Thymus (tissue), 14 donors: ENCODE measurements at places on chromosomes 6 and 20.

- no peak for DNase-seq
Measured at GRCh38 chr6:30763618-30764489, 19.5 kb upstream of the IER3 start.

- no peak for DNase-seq
Measured at GRCh38 chr6:49155316-49155715, 307.7 kb downstream of the MMUT start.

GRCh38 chr6:39518221-39518620, 195.7 kb upstream of the KCNK16 start:
- no peak for DNase-seq

GRCh38 chr20:36273414-36274180, 32.5 kb upstream of the DLGAP4 start:
- no peak for DNase-seq

DNA sequence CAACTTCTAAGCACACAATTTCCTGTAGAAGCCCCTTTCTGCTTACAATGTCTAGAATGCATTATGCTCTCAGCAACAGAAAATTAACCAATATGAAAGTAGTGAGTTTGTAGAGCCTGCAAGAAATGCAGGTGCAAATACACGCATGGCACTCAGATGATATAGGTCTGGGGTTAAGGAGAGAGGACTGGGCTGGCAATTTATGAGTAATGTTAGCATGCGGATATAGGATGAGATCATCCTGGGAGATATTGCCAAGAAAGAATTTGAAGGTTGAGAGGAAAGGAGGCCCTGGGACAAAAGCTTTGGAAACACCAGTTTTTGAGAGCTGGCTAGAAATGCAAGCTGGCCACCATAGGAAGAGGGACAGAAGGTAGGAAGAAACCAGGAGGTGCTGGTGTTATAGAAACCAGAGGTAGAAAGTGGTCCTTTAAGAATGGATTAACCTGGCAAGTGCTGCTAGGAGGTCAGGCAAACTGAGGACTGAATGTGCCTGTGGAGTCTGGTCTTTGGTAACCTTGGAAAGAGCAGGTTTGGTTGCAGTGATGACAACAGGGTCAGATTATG, 183.2 kb upstream of the MYLIP start:
- DNase-seq = no peak

DNA sequence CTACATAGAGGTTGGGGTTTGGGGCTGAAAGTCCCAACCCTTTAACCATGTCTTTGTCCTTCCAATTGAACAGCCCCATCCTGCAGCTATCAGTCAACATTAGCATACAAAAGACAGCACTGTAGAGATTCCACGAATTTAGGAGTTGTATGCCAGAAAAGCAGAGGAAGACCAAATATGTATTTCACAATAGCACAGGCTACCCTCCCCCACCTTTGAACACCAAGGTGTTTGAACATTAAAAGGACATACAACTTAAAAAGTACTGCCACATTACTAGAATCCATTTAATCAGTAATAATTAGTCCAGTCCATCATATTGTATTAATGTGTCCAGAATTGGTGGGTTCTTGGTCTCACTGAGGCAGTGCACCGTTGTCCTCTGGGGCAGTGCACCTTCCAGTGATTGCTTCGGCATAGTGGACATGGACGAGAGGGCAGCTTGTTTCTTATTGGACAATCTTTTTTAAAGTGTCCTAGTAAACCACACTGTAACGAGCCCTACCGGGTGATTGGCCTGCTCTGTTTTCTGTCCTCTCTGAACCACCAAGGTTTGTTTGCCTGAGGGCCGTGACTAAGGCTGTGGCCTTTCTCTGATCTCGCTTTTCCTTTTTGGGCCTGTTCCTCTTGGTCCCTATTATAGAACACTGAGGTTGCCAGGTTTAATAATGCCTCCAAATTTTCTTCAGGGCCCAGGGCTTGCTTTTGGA, 36.4 kb downstream of the GSTA4 start:
- no peak for DNase-seq

DNA sequence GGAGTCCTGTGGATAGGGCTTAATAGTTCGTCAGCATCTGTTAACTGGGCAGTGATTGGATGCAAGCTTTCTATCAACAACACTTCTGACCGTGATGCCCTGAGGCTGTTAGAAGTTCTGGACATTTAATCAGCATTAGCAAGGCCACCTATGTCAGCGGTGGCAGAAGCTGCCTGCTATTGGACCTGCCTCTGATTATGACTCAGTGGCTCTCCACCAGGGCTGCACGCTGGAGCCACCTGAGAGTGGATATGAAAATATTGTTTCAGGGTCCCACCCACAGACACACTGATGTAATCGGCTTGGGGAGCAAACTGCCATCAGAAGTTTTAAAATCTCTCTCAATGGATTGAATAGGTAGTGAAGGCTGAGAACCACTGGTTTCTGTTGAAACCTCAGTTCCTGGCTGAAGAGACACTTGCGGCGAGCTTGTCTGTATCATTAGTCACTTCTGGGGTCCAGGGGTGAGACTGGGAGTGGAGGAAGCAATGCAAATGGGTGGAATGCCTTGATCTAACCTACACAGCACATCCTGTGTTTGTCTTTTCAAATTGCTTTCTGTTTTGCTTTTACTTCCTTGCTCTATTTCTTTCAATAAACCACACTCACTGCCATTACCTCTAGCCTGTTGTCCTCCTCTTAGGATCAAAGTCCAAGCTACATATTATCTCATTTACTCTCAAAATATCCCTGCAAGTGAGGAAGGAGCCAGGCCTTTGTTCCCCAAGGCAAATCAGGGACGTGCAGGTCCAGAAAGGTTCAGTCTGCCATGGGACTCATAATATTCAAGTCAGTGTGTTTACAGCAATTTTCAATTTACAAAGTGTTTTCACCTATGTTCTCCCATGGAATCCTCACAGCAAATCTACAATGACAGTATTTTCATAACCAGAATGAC, 4.2 kb downstream of the CLIC5 start:
- no peak for DNase-seq

DNA sequence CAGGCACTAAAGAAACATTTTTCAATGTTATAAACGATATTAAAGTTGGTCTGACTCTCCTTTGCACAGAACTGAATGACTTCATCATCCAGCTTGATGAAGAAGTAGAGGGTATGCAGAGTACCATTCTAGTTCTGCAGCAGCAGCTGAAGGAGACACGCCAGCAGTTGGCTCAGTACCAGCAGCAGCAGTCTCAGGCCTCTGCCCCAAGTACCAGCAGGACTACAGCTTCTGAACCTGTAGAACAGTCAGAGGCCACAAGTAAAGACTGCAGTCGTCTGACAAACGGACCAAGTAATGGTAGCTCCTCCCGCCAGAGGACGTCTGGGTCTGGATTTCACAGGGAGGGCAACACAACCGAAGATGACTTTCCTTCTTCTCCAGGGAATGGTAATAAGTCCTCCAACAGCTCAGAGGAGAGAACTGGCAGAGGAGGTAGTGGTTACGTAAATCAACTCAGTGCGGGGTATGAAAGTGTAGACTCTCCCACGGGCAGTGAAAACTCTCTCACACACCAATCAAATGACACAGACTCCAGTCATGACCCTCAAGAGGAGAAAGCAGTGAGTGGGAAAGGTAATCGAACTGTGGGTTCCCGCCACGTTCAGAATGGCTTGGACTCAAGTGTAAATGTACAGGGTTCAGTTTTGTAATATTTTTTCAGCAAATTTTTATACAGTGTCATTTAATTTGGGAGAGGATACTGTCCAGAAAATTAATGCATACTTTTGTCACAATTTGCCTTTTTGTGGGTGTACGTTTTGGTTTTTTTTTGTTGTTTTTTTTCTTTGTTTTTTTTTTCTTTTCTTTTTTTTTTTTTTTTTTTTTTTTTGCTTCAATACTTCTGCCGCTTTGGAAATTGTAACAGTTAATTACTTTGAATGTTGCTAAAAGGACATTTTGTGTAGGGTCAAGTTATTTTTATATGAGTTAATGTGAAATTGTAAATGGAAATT, 6.6 kb upstream of the ACAT2 start:
- DNase-seq = no peak

GRCh38 chr6:84371681-84372080, 144.2 kb upstream of the CEP162 start:
- no peak for DNase-seq

- DNase-seq = no peak
Measured at GRCh38 chr6:87714093-87714842, 12.2 kb upstream of the AKIRIN2 start.

GRCh38 chr20:45087097-45087790, 13.7 kb downstream of the KCNS1 start:
- DNase-seq = no peak

- no peak for DNase-seq
Measured at GRCh38 chr20:51930775-51931174, 128.5 kb upstream of the SALL4 start.

- DNase-seq = no peak
Measured at GRCh38 chr6:25332655-25333071, 53.5 kb downstream of the CARMIL1 start.

DNA sequence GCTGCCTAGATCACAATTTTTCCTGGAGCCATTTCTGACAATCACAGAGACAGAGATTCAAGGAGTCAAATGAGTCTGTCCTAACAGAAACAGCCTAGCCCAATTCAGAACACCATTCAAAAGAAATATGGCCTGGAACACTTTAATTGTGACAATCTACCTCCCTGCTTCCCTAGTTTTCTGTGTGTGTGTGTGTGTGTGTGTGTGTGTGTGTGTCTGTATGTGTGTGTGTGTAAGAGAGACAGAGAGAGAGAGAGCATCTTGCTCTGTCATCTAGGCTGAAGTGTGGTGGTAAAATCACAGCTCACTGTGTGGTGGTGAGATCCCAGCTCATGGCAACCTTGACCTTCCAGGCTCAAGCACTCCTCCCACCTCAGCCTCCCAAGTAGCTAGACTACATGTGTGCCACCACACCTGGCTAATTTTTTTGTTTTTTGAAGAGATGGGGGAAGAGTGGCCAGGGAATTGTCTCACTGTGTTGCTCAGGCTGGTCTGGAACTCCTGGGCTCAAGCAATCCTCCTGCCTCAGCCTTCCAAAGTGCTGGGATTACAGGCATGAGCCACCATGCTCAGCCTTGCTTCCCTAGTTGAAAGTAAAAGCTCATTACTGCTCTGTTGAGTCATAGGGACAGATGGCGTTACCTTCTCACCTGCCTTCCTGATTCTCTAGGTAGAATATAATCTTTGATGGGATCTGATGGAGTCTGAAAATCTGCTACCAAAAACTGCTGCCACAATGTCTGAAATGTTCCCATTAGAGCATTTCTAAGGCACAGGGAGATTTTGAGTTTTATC, 89.6 kb upstream of the BEND6 start:
- no peak for DNase-seq

DNA sequence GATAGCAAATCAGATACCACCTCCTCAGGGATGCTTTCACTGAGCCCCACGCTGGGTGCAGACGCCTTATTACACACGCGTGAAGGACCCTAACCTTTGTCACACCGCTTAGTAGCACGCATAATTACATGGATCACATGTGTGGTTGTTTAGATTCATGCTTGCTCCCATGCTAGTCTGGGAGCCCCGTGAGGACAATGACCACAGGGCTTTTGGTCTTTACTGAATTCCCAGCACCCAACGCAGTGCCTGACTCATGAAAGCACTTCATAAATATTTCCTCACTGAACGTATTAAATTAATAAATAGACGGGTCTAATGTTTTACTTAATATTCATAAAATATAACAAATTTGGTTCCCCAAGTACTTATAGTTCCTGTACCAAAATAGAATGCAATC, 132.5 kb downstream of the ALDH8A1 start:
- DNase-seq = no peak

DNA sequence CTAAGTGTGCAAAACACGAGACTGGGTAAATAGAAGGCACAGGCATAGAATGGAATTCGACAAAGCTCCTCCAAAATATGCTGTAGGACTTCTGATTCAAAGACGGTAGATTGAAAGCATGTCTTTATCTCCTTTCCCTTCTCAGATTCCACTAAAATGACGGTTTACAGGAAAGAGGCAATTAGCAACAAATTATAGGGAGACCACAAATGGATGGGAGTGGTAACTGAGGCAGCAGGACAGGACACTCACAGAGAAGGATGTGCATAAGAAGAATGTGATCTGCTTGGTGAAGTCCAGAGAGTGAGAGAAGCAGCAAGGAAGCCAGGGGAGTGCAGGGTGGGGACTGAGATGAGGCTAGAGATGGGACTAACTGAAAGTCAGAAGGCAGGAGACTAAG, 113.4 kb upstream of the MRPS10 start:
- DNase-seq = no peak

DNA sequence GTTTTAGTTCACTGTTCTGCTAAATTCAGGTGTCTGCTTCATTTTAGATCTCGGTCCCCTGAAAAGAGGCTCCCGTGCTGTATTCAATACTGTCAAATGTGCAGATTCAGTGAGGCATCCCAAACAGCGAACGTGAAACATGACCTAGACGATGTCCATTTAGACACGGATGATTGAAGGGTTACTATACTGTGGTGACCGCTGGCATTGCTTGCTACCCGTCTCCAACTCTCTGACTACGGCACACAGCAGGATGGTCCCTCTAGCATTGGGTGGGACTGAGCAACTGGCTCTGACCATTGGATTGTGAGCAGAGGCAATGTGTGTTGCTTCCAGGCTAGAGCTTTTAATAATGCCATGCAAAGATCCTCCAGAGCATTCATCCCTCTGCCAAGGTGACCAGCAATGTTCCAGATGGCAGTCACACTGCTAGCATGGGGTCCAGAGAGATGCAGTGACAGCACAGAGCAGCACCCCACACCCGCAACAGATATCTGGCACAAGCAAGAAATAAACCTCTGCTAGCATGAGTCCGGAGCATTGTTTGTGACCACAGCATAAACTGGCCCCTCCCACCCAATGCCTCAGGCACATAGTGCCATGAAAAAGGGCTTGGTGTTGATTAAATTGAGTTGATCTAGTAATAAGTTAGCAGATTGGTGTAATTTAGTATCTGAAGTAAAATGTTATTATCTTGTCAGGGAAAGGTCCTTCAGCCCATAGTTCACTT, 9.0 kb downstream of the METTL24 start:
- DNase-seq = no peak

DNA sequence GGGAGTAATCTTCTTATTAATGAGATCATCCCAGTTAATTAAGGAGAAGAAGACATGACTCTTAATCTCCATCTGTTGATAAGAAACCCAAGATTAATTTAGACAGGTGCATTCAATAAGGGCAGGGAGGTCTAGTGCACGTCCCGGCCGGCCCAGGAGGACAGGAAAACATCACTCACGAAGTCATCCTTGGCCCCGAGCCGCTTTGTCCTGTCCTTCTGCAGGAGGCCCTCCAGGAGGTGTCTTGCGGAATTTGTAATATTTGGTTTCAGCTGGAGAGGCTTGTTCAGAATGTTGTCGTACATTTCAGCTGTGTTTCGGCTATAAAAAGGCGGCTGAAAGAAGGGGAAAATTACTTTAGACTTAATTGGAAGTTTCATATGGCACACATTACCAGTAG, 118.4 kb upstream of the SLC2A12 start:
- no peak for DNase-seq

DNA sequence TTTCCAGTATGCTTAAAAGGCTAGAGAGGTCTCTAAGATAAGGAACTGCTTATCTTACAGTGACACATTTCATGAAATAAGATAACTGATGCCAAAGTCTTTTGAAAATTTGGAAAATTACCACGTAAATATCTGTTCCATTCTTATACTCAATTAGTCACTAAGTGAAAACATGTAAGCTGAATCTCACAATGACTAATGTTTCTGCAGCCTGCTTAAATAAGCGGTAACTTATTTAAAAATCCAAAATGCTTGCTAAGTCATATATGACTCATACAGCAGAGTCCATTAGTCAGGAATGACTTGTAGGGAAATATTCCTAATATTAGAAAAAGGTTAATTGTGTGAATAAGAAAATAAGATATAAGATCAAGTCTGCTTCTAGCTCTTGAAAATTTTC, 27.8 kb upstream of the LGSN start:
- DNase-seq = no peak
